T-helper 2 cell treated with Interferon-gamma antibody and Interleukin-4, amounts not matched to agents 100 ng/mL and 5 ng/mL, for 36 hours (primary cell): ENCODE measurements at places on chromosomes 1 and 21. TPM values are rescaled to one million over a fixed set of nuclear protein-coding genes. Genes with fewer than 3 reads are reported as not detected.

Gene LIN28A
- not detected in 2 replicates for total RNA-seq

Gene CRABP2
- 1.6 and 2.1 TPM in 2 replicates for total RNA-seq

Gene TTLL10
- total RNA-seq: 0.30 and 0.89 TPM in 2 replicates

Gene HIVEP3
- 20.3 and 22.4 TPM in 2 replicates for total RNA-seq

Gene WDR4
- 44.9 and 49.7 TPM in 2 replicates for total RNA-seq

Gene MATN1
- total RNA-seq: 0.20 TPM in 1 of 2 replicates, not detected in the other

Gene FBXO2
- 0.41 and 0.59 TPM in 2 replicates for total RNA-seq

Gene GBP7
- total RNA-seq: not detected in 2 replicates

Gene C1orf87
- total RNA-seq: not detected in 2 replicates

Gene PROX1
- total RNA-seq: not detected in 2 replicates

Gene RAD54L
- 47.1 and 50.3 TPM in 2 replicates for total RNA-seq

Gene EVA1C
- total RNA-seq: 1.9 and 3.2 TPM in 2 replicates

Gene KCNJ15
- total RNA-seq: 0.05 and 0.07 TPM in 2 replicates

Gene FCGR2B
- total RNA-seq: 0.11 TPM in 1 of 2 replicates, not detected in the other

Gene PCP4
- total RNA-seq: not detected in 2 replicates

Gene VANGL1
- total RNA-seq: 14.4 and 16.8 TPM in 2 replicates

Gene GPA33
- total RNA-seq: 3.8 and 3.9 TPM in 2 replicates

Gene INKA2
- total RNA-seq: 3.0 and 4.0 TPM in 2 replicates

Gene TNN
- not detected in 2 replicates for total RNA-seq

Gene RGSL1
- not detected in 2 replicates for total RNA-seq

Gene GART
- 115 and 124 TPM in 2 replicates for total RNA-seq

Gene LHX8
- not detected in 2 replicates for total RNA-seq

Gene SLC6A9
- 2.6 TPM in 2 replicates for total RNA-seq

Gene TMEM63A
- total RNA-seq: 96.5 and 97.9 TPM in 2 replicates

Gene FOXD3
- total RNA-seq: 0.09 TPM in 1 of 2 replicates, not detected in the other

Gene REN
- total RNA-seq: not detected in 2 replicates

Gene FCGR1A
- total RNA-seq: not detected in 2 replicates

Gene RPS6KA1
- total RNA-seq: 169 and 175 TPM in 2 replicates

Gene LAMB3
- 1.5 and 1.6 TPM in 2 replicates for total RNA-seq

Gene EPHB2
- total RNA-seq: not detected in 2 replicates

Gene LCE1A
- total RNA-seq: not detected in 2 replicates

Gene CFAP107
- total RNA-seq: not detected in 2 replicates

Gene ADAM30
- total RNA-seq: not detected in 2 replicates

Gene HLX
- total RNA-seq: 0.91 and 1.1 TPM in 2 replicates

Gene APH1A
- 136 and 138 TPM in 2 replicates for total RNA-seq

Gene UBASH3A
- total RNA-seq: 84.2 and 93.0 TPM in 2 replicates

Gene CRNN
- total RNA-seq: not detected in 2 replicates

Gene RGS1
- total RNA-seq: 8.6 and 11.1 TPM in 2 replicates

Gene CELA2A
- not detected in 2 replicates for total RNA-seq
